Cerebellum (tissue), 4 donors: ENCODE measurements at places on chromosomes 13 and 19.

GRCh38 chr19:46977548-46977947, 42.1 kb upstream of the NPAS1 start:
- DNase-seq: no peak

GRCh38 chr13:72221276-72221962, 354.4 kb upstream of the DACH1 start:
- no peak for DNase-seq

DNA sequence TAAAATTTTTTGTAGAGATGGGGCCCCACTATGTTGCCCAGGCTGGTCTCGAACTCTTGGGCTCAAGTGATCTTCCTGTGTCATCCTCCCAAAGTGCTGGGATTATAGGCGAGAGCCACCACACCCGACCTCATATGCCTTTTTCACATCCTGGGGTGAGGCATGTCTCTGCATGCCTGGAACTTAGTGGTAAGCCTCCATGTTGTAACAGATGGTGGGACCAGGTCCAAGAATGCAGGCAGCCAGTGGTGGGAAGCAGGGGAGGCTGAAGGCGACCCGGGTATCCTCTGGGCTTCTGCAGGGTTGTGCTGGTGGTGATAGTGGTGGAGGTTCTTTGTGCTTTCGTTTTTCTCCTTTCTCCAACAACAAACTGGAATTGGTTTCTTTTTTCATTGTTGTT, 30.1 kb upstream of the CCDC124 start:
- peak; percentile 13 for DNase-seq

DNA sequence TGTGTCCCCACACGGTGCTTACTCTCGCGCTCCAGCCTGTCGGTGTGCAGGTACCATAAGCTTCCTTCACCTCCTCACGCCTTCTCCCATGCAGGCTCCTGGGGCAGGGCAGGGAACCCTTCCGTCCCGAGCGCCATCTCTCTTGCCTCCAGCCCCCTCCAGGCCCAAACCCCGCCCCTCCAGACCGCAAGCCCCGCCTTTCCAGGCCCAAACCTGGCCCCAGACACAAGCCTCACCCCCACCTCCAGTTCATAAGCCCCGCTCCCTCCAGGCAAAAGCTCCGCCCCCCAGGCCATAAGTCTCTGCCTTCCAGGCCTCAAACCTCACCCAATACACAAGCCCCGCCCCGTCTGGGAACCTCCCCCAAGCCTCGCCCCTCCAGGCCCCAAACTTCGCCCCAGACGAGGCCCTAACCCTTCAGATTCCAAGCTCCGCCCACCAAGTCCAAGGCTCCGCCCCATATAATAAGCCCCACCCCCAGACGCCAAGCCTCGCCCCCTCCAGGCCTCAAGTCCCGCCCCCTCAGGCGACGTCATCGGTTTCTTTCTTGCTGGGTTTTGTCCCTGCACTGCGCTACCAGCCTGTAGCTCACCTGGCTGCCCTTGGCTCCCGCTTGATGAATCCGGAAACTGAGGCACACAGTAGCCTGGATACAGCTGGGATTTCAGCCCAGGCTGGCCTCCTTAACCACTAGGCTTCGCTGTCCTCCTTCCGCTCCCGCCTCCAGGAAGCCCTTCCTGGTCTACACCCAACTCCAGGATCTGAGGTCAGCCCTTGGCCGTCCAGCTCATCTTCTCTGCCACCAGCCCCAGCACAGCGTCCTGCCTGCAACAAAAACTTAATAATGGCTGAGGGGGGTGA, 16.1 kb downstream of the MKNK2 start:
- DNase-seq: no peak

DNA sequence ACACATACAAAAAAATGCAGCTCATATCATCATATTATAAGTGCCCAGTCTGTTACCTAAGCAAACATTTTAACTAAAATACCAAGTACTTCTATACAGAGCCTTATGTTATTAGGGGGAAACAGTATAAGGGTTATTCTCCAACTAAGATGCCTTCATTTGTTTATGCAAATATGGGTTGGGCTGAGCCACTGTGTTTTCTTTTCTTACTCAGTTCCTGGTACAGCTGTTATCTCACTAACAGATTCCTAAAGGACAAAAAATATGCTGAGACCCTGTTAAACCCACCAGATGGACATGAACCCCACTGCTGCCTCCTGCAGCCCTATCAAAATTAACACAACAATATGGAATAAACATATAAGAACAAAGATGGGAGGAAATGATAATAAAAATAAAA, 34.5 kb upstream of the SMAD9 start:
- no peak for DNase-seq

DNA sequence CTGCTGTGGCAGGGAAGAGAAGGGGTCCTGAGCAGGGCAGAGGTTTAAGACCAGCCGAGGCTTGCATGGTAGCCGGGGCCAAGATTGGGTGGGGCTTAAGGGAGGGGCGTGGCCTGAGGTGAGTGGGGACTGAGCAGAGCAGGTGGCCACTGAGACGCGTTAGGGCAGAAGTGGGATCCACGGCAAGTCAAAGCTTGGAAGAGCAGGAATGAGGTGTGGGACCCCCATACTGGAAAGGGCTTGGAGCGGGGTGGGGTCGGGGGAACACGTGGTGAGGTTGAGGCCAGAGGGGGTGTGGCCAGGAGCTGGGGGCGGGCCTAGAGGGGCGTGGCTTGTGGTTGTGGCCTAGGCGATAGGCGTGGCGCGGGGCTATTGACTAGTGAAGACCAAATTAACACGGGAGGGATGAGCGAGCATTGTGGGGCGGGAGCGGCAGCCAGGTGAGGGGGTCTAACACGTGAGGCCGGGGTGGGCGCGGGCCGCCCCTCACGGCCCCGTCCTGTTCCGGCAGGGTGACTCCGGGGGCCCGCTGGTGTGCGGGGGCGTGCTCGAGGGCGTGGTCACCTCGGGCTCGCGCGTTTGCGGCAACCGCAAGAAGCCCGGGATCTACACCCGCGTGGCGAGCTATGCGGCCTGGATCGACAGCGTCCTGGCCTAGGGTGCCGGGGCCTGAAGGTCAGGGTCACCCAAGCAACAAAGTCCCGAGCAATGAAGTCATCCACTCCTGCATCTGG, 3.3 kb downstream of the CFD start:
- DNase-seq: peak; percentile 34

- peak; percentile 75 for DNase-seq
Measured at GRCh38 chr13:30796631-30797601, 61.6 kb downstream of the ALOX5AP start.

- no peak for DNase-seq
Measured at GRCh38 chr13:57933606-57934005, 302.1 kb downstream of the PCDH17 start.

GRCh38 chr19:30671622-30672051, 299.5 kb downstream of the ZNF536 start:
- DNase-seq: no peak

DNA sequence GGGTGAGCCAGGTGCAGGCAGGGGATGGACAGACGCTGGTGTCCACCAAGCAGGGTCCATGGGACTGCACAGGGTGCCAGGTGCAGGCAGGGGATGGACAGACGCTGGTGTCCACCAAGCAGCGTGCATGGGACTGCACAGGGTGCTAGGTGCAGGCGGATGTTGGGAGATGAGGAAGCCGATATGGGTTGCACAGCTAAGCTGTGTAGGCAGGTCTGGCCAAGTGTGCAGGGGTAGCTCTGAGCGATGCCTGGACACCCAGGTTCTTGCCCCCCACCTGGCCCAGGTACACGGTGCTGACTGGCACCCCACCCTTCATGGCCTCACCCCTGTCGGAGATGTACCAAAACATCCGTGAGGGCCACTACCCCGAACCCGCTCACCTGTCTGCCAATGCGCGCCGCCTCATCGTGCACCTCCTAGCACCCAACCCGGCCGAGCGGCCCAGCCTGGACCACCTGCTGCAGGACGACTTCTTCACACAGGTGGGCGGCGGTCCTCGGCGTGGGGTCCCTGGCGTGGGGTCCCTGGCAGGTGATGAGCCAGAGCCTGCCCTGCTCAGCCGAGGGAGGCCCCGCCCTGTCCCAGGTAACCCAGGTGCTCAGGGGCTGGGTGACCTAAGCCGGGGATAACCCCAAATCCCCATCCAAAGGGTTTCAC, 3.9 kb downstream of the PLK5 start:
- DNase-seq: no peak

DNA sequence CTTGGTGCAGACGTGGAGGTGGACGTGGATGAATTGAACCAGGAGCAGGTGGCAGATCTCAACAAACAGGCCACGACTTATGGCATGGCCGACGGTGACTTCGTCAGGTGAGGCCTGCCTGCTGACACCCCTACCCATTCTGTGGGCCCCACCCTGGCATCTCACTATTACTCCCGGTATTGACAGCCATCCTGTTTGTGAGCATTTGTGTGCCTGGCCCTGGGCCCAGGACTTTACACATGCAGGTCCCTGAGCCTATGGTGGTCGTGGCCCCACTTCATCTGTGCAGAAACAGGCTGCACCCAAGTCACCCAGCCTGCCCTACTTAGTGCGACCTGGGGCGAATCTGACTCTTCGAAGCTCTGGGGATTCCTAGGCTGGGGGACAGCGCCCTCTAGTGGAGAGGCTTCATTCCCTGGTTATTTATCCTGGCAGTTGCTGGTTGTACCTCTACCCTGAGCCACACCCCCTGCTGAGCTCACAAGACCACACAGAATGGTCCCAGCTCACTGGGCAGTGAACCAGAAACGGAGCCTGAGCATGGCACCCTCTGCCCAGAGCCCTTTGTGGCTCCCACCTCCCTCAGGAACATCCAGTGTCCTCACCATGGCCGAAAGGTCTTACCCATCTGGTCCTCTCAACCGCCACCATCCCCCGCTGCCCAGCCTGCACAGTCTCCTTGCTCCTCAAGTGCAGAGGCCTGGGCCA, 16.9 kb downstream of the ZNF296 start:
- no peak for DNase-seq

DNA sequence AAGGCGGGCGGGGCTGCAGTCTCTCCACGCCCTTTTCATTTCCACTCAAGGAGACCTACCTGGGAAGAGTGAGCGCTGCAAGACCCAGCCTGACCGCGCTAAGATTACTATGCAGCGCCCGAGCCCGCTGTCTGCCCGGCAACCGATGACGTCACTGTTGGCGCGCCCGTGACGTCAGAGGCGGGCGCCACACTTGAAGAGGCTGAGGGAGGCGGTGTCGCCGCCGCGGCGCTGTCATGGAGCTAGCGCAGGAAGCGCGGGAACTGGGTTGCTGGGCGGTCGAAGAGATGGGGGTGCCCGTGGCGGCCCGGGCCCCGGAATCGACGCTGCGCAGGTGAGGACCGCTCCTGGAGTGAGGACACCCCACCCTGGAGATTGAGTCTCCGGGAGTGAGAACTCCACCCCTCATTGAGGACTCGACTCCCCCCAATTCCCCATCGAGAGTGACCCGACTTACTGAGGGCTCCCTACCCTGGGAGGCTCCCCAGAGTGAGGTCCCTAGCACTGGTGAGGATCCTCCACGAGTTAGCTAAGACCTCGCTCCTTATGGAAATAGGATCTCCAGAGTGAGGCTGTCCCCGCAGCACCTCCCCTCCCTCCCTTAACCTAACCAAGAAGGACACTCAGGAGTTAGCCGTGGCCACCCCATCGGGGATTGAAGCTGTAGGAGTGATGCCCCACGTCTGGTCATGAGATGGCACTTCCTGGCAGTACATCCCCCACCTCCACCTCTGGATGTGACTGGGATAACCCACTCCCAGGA, at the start of gene HAUS5:
TSS of gene HAUS5 (plus strand) at position 177 of the 763 bp plus-strand sequence. CDS start at position 237, 60 bp downstream.
- peak; percentile 98 for DNase-seq

GRCh38 chr19:757811-758668, 7.1 kb downstream of the MISP start:
- DNase-seq: no peak

GRCh38 chr19:11102944-11103343, 13.7 kb downstream of the LDLR start:
- DNase-seq: no peak

GRCh38 chr19:7263521-7263920, 30.7 kb downstream of the INSR start:
- DNase-seq: no peak

DNA sequence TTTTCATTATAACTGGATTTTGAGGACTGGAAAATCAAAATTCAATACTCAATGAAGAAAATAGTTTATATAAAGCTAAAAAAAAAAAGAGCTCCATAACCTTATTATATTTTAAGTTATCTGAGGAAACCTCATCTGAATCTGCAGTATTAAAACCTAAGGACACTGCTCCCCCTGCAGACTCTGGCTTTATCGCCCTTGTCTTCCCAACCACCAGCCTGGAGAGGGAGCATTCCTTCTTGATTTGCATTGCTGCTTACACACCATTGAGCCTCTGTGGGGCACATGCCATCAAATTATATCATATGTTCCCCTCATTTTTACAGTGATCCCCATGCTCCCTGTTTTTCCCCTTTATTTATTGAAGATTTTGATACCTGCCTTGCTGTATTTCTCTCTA, 871.4 kb upstream of the GPC6 start:
- no peak for DNase-seq

- no peak for DNase-seq
Measured at GRCh38 chr19:50266896-50267295, 62.3 kb downstream of the KCNC3 start.

GRCh38 chr19:16141043-16141442, 2.4 kb upstream of the HSH2D start:
- DNase-seq: no peak

GRCh38 chr13:99376924-99377323, 69.7 kb upstream of the GPR183 start:
- no peak for DNase-seq

- DNase-seq: no peak
Measured at GRCh38 chr13:57353831-57354230, 186.8 kb downstream of the PRR20E start.

DNA sequence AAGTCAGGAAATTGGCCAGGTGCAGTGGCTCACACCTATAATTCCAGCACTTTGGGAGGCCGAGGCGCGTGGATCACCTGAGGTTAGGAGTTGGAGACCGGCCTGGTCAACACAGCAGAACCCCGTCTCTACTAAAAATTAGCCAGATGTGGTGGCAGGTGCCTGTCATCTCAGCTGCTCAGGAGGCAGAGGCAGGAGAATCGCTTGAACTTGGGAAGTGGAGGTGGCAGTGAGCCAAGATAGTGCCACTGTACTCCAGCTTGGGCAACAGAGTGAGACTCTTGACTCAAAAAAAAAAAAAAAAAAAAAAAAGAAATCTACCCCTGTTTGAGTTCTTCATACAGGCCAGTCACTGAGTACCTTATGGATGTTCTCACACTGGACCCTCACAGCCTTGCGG, 42.0 kb downstream of the SLC15A1 start:
- no peak for DNase-seq

DNA sequence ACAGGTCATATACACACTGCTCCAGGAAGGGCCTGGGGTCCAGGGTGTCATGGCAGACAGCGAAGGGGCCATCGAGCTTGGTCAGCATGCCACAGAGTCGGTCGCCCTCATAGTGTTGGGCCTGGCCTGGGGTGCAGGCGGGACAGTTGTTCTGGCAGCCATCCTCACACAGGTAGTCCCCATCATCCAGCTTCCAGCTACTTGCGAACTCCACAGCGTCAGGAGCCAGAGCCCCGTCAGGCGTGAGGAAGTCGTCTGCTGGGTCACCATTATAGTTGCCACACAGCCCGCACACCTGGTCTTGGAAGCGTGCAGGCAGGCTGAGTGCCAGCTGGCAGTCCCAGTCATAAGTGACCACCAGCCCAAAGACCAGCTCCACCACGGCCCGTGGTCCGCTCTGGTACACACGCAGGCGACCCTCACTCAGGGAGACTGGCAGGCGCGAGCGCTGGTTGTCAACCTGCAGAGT, 16.2 kb downstream of the FCGBP start:
- no peak for DNase-seq
